B cell (primary cell): ENCODE measurements at places on chromosomes 4 and X. TPM values are rescaled to one million over a fixed set of nuclear protein-coding genes. Genes with fewer than 3 reads are reported as not detected.

DNA sequence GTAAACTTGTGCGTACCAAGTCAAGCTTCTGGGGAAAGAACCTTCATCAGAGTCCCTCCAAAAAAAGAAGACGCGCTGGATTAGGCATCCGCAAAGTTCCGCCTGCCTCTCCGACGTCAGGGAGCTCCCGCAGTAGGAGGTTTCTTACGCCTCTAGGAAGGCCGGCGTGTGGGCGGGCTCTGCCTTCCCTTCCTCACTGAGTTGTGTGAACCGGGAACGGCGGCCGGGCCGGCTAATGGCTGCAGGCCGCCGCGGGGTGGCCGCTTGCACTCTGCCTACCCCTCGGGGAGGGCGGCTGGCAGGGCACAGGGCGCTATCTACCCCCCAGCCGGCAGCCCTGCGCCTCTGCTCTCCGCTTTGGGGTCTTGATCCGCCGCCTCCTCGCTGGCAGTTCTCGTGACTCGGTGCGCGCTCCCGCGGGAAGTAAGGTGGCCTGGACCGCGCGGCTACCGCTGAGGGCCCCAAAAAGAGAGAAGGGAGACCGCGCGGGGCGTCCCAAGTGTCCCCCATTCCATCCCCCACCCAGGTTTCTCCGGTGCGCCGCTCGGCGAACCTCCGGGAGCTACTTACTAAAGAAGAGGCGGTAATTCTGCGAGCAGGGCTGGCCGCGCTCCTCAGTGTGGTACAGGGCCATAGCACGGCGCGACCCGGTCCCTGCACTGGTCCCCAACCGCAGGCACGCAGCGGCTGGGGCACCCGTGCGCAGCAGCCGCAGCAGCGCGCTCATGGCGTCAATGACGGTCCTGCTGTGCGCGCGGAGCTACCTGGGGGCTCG lies at the start of gene PPA2:
Gene PPA2 (minus strand): TSS at position 739 of the 775 bp plus-strand sequence. CDS start 12 bp downstream, at position 727.
- DNase-seq, result peak; percentile 93

DNA sequence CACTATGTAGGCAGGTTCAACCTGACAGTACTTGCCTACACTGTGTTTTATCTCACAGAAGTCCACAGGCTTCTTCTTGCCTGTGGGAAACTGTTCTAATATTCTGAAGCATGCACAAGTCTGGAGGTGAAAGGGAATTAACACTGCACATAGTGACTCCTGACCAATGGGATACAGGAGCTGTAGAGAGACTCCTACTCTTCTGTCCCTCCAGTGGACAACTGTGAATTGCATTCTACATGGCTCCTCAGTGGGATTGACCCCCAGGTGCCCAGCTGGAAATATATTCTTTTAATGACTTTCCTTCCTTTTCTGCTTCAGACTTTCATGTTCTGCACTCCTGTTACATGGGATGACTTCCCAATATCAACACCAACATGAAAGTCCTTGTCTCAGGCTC lies 8.2 kb upstream of the YIPF6 start:
- DNase-seq, result no peak

- DNase-seq, result no peak
Observed at GRCh38 chr4:100811046-100811445, 293.2 kb upstream of the EMCN start.

GRCh38 chr4:74021601-74022000 lies 16.9 kb downstream of the CXCL3 start:
- DNase-seq, result no peak

Gene DUX4
- not detected in 2 replicates for total RNA-seq

GRCh38 chrX:21885568-21885967 lies 29.8 kb downstream of the YY2 start:
- no peak for DNase-seq

Gene LUZP4
- not detected in 2 replicates for total RNA-seq

Gene P2RY8
- total RNA-seq, result 140 and 142 TPM in 2 replicates

Gene MAPK10
- total RNA-seq, result 3.1 and 3.7 TPM in 2 replicates
